ENCODE measurements at places on chromosomes 1 and 21. TPM values are rescaled to one million over a fixed set of nuclear protein-coding genes. Genes with fewer than 3 reads are reported as not detected.

RAB13 gene
- 112 TPM for total RNA-seq

LIN28A gene
- total RNA-seq, result not detected

HLX gene
- 2.6 TPM for total RNA-seq

CYP4A11 gene
- not detected for total RNA-seq

SPRR2B gene
- total RNA-seq, result not detected

PAQR6 gene
- total RNA-seq, result 0.66 TPM

TMEM240 gene
- 5.5 TPM for total RNA-seq

HES2 gene
- 1.3 TPM for total RNA-seq

ZNF648 gene
- total RNA-seq, result not detected

CLEC20A gene
- total RNA-seq, result not detected

S100A7A gene
- total RNA-seq, result not detected

CNIH3 gene
- total RNA-seq, result 15.7 TPM

C1orf185 gene
- total RNA-seq, result not detected

KCNK2 gene
- 5.2 TPM for total RNA-seq

ADAMTS4 gene
- 2.3 TPM for total RNA-seq

ITGB2 gene
- not detected for total RNA-seq

TSPAN1 gene
- total RNA-seq, result not detected

OR6N1 gene
- not detected for total RNA-seq

ANGPTL7 gene
- 1.7 TPM for total RNA-seq

IFI44 gene
- 31.1 TPM for total RNA-seq

SCNM1 gene
- 27.5 TPM for total RNA-seq

NTMT2 gene
- not detected for total RNA-seq
